ENCODE measurements at places on chromosomes 6 and 20. TPM values are rescaled to one million over a fixed set of nuclear protein-coding genes. Genes with fewer than 3 reads are reported as not detected.

The REM1 gene
- 2.8 TPM for polyA plus RNA-seq

The HTR1B gene
- 0.01 TPM for polyA plus RNA-seq

The NKX2-4 gene
- polyA plus RNA-seq, result not detected

The GTSF1L gene
- not detected for polyA plus RNA-seq

The EFCAB8 gene
- 0.03 TPM for polyA plus RNA-seq

The EPHA7 gene
- 0.75 TPM for polyA plus RNA-seq

Measured in psoas muscle (tissue), 8 donors.